ENCODE measurements at places on chromosomes 1 and 21. TPM values are rescaled to one million over a fixed set of nuclear protein-coding genes. Genes with fewer than 3 reads are reported as not detected.

The HS2ST1 gene
- total RNA-seq = 15.1 TPM

The HPDL gene
- 8.6 TPM for total RNA-seq

The SFN gene
- 0.56 TPM for total RNA-seq

DNA sequence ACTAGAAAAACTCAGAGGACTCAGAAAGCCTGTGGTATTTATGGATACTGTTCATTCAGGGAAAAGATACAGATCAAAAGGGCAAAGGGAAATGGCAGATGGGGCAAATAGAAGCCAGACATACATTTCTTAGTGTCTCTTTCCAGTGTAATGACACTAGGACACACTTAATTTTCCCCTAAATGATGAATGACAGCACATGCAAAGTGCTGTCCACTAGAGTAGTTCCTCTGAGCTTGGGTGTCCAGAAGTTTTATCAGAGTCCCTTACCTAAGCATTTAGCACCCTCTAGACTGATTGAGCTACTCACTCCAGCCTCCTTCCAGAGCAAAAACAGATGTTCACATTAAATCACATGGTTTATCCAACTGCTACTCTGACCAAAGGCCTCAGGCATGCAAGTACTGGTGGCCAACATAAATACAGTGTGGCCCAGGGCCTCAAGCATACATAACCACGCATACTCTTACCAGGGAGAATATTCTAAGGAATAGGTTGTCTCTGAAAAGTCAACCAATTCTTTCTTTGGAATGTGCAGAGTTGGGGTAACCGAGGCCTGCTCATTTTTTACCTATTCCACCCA, 166.9 kb downstream of the NCAM2 start:
- no peaks in the 10 kb centered on the region for H3K36me3 ChIP-seq
- H3K27me3 ChIP-seq = no peaks in the 10 kb centered on the region
- no peak overlapping the region for H3K4me3 ChIP-seq
- DNase-seq = no peak
- H3K27ac ChIP-seq = peak overlapping the region; percentile 53
- H3K4me1 ChIP-seq = peaks cover 6% of the 10 kb centered on the region

GRCh38 chr1:224432146-224432545, 2.5 kb downstream of the WDR26 start:
- H3K27ac ChIP-seq = peak overlapping the region; percentile 74
- H3K27me3 ChIP-seq = no peaks in the 10 kb centered on the region
- DNase-seq = no peak
- peaks cover 21% of the 10 kb centered on the region for H3K36me3 ChIP-seq
- peak overlapping the region; percentile 87 for H3K4me3 ChIP-seq

- no peaks in the 10 kb centered on the region for H3K27me3 ChIP-seq
- H3K27ac ChIP-seq = no peak overlapping the region
- no peaks in the 10 kb centered on the region for H3K36me3 ChIP-seq
- peaks cover 8% of the 10 kb centered on the region for H3K4me1 ChIP-seq
- no peak overlapping the region for H3K4me3 ChIP-seq
Observed at GRCh38 chr1:179831852-179832699, 45.5 kb downstream of the TOR1AIP2 start.

GRCh38 chr1:151819976-151820623, 11.5 kb downstream of the RORC start:
- no peaks in the 10 kb centered on the region for H3K27me3 ChIP-seq
- peaks cover 23% of the 10 kb centered on the region for H3K4me1 ChIP-seq
- peak overlapping the region; percentile 37 for H3K27ac ChIP-seq
- H3K36me3 ChIP-seq = no peaks in the 10 kb centered on the region
- no peak for DNase-seq

GRCh38 chr1:174534789-174535188, 87.0 kb downstream of the GPR52 start:
- no peaks in the 10 kb centered on the region for H3K27me3 ChIP-seq
- no peak for DNase-seq
- H3K4me3 ChIP-seq = no peak overlapping the region
- H3K4me1 ChIP-seq = peaks cover 3% of the 10 kb centered on the region

DNA sequence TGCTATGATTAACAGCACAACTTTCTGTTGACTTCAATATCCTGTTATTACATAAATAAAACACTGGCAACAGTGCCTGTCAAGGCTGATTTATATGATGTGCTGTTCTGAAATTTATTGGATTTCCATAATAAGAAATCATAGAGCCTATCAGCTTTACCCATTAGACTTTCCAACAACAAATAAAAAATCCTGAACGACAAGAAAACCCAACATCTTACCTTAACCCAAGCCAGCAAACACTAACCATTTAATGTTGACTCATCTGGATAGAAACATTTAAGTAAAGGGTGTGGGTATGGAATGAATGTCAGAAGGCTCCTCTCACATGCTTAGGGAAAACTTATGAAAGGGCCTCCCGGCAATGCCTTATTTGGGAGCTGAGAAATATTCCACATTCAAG, 165.1 kb downstream of the SLC45A1 start:
- H3K4me1 ChIP-seq = no peaks in the 10 kb centered on the region
- H3K4me3 ChIP-seq = no peak overlapping the region
- H3K27me3 ChIP-seq = peaks cover 5% of the 10 kb centered on the region
- H3K27ac ChIP-seq = no peak overlapping the region
- DNase-seq = no peak
- H3K36me3 ChIP-seq = no peaks in the 10 kb centered on the region

The CFAP107 gene
- not detected for total RNA-seq

The RUNX1 gene
- total RNA-seq = 121 TPM

- no peak overlapping the region for H3K4me3 ChIP-seq
- H3K27ac ChIP-seq = no peak overlapping the region
- no peaks in the 10 kb centered on the region for H3K27me3 ChIP-seq
- no peak for DNase-seq
- H3K4me1 ChIP-seq = no peaks in the 10 kb centered on the region
Observed at GRCh38 chr1:36008546-36009197, 75.2 kb upstream of the TEKT2 start.

DNA sequence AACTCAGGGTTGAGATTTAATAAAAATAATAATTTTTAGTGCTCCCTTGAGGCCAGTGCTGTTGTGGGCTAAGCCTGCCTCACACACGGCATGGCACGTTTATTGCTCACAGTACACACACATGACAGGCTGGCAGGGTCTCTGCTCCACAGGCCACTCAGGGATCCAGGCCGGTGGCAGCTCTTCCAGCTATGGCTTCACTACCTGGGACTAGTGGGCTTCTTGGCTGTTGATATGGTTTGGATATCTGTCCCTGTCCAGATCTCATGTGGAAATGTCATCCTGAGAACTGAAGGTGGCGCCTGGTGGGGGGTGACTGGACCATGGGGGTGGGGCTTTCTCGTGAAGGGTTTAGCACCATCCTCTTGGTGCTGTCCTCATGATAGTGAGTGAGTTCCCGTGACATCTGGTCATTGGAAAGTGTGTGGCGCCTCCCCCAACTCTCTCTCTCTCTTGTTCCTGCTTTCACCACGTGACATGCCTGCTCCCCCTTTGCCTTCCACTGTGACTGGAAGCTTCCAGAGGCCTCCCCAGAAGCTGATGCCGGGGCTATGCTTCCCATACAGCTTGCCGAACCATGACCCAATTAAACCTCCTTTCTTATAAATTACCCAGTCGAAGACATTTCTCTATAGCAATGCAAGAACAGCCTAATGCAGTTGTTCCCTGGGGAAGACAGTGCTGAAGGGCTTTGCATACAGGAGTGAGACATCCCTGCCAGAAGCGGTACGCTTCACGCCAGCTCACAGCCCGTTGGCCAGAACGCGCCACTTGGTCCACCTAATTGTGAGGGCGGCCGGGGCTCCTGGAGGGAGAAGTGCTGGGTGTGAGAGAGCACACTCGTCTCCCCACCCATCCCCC, 226.9 kb upstream of the C1orf174 start:
- H3K27me3 ChIP-seq = no peaks in the 10 kb centered on the region
- H3K36me3 ChIP-seq = no peaks in the 10 kb centered on the region
- H3K27ac ChIP-seq = no peak overlapping the region
- H3K4me1 ChIP-seq = no peaks in the 10 kb centered on the region
- no peak overlapping the region for H3K4me3 ChIP-seq

DNA sequence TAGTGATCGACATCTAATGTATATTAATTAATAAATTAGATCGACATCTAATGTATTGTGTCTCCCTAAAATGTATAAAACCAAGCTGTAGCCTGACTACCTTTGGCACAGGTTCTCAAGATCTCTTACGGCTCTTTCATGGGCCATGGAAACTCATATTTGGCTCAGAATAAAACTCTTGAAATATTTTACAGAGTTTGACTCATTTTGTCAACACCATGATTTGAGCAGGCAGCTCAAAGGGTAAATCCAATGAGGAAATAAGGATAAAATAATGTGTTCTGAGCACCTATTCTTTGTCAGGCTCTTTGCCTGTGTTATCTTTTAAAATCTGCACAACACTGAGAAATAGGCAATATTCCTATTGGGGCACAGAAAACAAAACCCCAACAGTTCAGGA, 223.4 kb upstream of the DUSP10 start:
- H3K27me3 ChIP-seq = no peaks in the 10 kb centered on the region
- no peaks in the 10 kb centered on the region for H3K36me3 ChIP-seq

DNA sequence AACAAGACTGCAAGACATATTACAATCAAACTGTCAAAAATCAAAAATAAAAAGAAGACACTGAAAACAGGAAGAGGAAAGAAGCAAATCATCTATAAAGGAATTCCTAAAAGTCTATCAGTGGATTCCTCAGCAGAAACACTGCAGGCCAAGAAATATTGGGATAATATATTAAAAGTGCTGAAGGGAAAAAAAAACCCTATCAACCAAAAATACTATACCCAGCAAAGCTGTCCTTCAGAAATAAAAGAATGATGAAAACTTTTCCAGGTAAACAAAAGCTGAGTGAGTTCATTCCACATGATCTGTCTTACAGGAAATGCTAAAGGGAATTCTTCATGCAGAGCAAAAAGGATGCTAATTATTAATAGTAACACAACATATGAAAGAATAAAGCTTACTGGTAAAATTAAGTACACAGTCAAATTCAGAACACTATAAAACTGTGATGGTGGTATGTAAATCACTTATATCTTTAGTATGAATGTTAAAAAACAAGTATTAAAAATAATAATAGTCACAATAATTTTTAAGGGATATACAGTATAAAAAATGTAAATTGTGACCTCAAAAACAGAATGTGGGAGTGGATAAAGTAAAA, 12.9 kb upstream of the ACP6 start:
- H3K36me3 ChIP-seq = peaks cover 22% of the 10 kb centered on the region
- H3K27ac ChIP-seq = no peak overlapping the region
- peaks cover 34% of the 10 kb centered on the region for H3K27me3 ChIP-seq
- no peak overlapping the region for H3K4me3 ChIP-seq

The SSX2IP gene
- 10.0 TPM for total RNA-seq

Data from natural killer cell treated with Interleukin-12 subunit alpha and Interleukin-12 subunit beta and Interleukin-15 and Interleukin-18, amount 100 ng/mL, for 72 hours (primary cell).